ENCODE measurements at places on chromosomes 5 and 9.
A peak's percentile ranks its signal among the peaks of the same experiment; 100 is the strongest.

GRCh38 chr5:126445502-126446174, 22.4 kb downstream of the GRAMD2B start:
- DNase-seq = no peak

- DNase-seq = no peak
These were observed 481.4 kb downstream of the CHSY3 start for GRCh38 chr5:130385656-130386055.

DNA sequence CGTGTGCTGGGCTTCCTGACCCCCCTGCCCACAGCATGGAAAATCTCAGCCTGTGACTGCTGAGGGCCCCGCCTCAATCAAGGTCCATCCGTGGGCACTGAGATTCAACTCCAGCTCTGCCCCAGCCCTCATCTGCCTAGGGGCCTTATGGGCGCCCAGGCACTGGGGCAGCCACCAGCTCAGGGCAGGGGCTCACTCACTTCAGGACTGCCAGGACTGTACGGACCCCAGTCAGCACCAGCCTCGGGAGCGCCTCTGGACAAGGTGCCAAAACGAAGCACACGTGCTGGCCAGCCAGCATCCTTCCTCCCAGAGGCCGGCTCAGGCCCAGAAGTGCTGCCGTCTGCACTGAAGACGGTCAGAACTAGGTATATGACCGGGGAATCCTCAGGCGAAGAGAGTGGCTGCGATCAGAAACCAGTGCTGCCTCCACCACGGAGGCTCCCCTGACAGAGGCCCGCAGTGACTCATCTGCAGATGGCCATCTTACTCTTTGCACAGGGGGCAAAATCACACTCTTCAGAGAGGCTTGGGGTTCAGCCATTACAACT, 19.6 kb downstream of the CLPTM1L start:
- no peak for DNase-seq

DNA sequence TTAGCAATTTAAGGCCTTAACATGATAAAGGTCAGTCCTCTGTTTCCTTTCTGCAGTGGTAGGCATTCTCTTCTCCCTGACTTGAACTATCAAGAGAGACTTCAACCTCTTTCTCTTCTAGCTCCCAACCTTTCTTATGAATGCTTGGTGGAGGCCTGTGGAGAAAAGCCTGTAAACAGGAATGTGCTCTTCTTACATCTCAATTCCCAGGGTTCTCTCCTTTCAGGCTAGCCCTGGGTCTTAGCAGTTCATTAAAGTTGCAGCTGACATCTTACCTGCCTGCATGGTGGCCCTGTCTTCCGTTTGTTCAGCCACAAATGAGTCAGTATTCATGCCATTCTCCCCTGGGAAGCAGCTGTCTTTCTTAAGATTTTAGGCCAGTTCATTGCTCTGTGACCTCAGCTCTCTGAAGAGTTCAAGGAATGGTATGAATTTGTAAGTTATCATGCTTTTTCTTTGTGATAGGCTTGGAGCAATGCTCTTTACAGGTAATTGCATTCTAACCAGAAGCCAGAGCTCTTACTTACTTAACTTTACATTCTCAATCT, 77.8 kb downstream of the ADCY2 start:
- DNase-seq = peak; percentile 29

DNA sequence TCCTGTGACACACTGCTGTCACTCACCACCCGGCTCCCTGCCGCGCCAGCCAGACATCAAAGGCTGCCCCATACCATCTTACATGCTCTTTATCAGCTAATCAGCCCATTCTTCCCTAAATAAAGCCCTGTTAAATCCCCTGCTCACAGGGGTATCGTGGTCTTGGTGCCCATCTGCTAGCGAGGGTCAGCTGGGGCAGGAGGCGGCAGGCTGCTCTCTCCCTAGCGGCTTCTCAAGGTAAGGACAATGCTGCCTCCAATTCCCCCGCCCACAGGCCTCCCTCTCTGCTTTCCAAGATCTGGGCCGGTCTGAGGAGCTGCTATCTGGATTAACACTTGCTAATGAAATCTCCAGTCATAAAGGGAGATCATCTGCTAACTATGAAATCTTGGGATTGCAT, 26.8 kb downstream of the BARHL1 start:
- no peak for DNase-seq

GRCh38 chr9:27352457-27353165, 55.7 kb upstream of the EQTN start:
- DNase-seq = no peak

- DNase-seq = no peak
These were observed 255.4 kb downstream of the SMARCA2 start for GRCh38 chr9:2270565-2270964.

GRCh38 chr5:41843456-41844370, 26.5 kb downstream of the OXCT1 start:
- DNase-seq = no peak

DNA sequence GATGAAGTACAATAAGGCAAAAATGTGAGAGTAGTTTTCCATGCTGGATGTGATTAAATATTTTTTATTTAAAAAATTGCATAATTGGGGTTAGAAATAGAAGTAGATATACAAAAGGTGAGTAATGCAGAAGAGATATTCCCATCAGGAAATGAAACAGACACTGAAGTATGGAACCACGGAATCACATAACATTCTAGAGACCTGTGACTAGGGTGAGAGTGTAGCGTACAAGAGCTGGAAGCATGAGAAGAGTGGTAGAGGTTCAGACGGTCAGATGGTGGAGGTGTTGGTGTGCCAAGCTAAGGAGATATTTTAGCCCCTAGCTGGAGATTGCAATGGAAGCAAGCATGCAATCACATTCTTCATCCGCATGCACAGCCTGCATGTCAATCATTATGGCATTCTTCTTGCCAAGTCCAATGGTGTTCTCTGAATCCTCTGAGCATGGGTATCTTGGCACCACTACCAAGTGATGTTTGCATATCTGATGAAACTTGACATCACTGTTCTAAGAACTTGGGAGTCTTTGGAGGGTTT, 587.8 kb downstream of the PSAT1 start:
- no peak for DNase-seq

- no peak for DNase-seq
These were observed 2031.8 kb upstream of the CDH6 start for GRCh38 chr5:29161399-29162291.

DNA sequence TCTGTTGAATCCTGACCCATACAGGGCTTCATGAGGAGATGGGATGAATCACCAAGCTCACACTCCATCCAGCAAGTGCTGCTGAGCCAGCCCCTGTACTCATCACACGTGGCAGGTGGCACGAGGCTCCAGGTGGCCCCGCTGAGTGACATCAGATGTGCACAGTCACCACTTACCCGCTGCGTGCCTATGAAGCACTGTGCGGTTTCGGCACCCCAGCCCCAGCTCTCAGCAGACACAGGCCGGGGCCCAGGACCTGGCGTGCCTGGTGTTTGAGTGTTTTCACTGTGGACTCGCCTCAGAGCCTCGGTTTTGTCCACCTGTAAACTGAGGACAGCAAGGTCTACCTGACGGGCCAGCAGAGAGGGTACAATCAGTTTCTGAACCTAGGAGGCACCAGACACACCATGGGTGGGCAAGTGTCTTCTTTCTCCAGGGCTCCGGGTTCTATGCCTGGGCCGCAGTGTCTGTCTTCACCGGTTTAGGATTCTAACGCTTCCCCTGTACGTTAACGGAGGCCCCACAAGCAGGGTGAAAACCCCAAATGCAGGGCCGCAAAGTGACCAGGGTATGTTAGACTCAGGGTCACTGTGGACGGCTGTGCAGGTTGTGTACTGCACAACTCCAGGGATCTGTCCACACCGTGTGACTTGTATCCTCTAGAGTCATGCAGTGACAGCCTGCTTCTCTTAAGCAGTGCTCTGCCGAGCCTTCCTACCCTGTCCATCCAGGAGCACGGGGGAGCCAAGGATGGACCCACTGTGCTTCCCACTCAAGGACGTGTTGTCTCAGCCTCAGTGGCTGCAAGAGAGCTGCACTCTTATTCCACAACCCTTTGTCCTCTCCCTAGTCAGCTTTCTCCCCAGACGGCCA, 44.3 kb upstream of the COL5A1 start:
- DNase-seq = no peak

DNA sequence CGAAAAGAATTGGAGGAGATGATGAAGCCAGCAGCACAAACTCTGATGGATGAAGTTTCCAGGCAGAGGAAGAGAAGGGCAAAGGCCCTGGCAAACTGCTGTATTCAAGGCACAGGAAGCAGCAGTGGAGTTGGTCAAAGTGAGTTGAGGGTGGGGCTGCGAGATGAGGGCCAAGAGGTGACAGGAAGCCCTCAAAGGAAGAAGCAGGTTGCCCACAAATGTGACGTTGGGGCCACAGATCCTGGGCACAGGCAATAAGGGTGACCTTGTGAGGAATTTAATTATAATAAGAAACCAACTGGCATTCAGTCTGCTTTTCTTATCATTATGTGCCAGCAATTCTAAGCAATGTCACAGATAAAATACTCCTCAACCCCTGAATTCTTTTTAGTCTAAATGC, 261.8 kb downstream of the CTNND2 start:
- DNase-seq = no peak

- DNase-seq = peak; percentile 11
These were observed 14.9 kb downstream of the FOXI1 start for GRCh38 chr5:170120576-170120975.

GRCh38 chr5:125036494-125036893, 290.1 kb upstream of the ZNF608 start:
- DNase-seq = no peak

DNA sequence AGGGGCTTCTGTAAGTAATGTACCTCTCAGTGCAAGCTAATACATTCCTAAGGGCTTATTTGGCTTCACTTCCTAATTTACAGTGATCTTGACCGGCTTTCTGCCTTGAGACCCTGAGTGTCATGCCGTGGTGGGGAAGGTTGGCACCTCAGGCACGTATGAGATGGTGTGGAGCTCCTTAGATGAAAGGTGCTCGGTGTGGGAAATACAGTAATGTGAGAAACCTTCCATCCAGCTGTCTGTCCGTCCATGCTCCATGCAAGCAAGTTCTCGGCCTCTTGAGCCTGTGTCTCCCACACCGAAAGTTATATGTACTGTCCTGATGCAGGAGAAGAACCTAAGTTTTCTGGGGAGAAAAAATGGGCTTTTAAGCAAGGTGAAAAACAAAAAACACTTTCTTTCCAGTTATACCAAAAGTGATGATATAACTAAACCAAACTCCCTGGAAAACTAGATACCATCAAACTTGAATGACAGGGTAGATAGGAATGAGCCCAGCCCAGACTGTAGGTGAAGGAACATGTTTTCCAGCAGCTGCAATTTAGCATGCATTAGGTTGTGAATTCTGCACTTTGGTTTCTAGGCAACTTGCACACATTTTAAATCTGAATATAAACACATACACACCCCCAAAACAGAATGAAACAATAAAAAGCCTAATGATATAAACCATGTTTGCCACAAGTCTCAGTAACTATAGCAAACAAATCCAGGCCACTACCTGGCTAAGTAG, 279.6 kb downstream of the FANCC start:
- DNase-seq = no peak

- no peak for DNase-seq
These were observed 28.6 kb upstream of the C5orf58 start for GRCh38 chr5:170204202-170204601.

GRCh38 chr5:96761618-96762017, 46.1 kb downstream of the ERAP1 start:
- no peak for DNase-seq

- DNase-seq = no peak
These were observed 281.5 kb upstream of the SLC24A2 start for GRCh38 chr9:20070336-20070735.

GRCh38 chr9:130444565-130445221, at the start of gene ASS1:
TSS of gene ASS1 (plus strand) at chr9:130444961. CDS start at chr9:130452229, 7,268 bp downstream.
- DNase-seq = peak; percentile 86

DNA sequence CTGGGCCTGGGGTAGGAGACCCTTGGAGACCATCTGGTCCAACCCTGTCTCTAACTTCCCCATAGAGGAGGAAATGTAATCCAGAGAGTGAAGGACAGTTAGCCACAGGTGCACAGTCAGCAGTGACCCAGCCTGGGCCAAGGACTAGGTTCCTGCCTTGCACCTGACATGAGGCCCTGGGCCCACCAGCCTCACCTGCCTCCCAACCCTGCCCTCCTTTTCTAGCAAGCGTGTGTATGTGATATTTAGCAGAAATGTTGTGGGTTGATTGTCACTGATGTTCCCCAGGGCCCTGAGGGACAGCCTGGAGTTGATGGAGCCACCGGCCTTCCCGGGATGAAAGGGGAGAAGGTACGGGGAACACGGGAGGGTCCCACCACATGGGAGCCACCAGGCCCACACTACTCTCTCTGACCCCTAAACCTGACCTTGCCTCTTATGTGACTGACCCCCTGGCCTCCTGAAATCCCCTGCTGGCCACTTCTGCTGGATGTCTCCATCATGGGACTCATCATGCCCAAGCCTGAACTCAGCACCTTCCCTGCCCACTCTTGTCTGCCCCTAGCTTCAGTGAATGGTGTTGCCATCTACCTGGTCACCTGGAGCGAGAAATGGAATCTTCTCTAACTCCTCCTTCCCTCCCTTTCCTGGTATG, 79.2 kb upstream of the TGFBR1 start:
- no peak for DNase-seq

GRCh38 chr9:12085399-12085798, 607.8 kb upstream of the TYRP1 start:
- no peak for DNase-seq

DNA sequence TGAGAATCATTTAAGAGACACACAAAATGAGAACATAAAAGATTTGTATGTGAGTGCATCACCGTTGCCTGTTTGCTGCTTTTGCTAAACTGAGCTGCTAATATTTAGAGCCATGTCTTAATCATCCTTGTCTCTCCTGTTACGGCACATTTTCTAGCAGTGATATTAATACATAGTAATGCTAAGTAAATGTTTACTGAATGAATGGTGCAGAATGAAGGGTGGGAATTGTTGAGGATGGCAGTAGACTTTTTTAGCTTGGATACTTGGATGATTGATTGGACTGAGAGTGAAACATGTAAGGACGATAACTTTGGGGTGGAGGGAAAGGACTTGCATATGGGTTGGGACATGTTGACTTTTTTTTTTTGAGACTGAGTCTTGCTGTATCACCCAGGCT, 102.3 kb upstream of the ABCA1 start:
- DNase-seq = no peak

Data from H1 (cell line).